ENCODE measurements at places on chromosomes 7 and 10.

DNA sequence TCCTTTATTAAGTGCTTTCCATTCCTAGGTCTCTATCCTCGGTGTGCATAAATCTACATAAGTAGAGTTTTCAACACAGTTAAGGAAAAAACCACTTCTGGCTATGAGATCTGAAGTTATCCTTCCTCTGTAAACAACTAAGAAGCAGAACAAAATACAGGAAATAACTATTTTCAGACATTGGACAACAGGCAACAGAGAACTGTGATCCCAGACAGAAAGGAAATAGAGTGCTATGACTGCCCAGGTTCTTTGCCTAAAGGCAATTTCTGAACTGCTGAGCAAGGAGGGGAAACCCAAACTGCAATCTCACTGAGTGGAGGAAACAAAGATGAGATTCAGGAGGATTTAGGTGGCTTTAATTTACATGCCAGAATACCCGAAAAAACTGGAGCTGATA is 285.4 kb downstream of the SNX13 start:
- DNase-seq, result no peak

- no peak for DNase-seq
Measured at GRCh38 chr10:69056129-69056528, 31.8 kb upstream of the SRGN start.

DNA sequence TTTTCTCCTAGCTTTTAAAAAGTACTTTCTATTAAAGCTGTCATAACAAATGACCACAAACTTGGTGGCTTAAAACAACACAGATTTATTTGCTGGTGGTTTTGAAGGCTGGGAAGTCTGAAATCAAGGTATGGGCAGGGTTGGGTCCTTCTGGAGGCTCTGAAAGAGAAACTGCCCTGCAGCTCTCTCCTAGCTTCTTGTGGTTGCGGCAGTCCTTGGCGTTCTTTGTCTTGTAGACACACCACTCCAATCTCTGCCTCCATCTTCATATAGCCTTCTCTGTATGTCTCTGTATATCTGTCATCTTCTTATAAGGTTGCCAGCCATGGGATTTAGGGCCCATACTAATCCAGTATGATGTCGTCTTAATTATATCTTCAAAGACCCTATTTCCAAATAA is 79.4 kb upstream of the PRR15 start:
- no peak for DNase-seq

- no peak for DNase-seq
Measured at GRCh38 chr7:102096706-102097427, 189.8 kb upstream of the SH2B2 start.

- DNase-seq, result no peak
Measured at GRCh38 chr7:33904681-33905388, 504 bp upstream of the BMPER start.

DNA sequence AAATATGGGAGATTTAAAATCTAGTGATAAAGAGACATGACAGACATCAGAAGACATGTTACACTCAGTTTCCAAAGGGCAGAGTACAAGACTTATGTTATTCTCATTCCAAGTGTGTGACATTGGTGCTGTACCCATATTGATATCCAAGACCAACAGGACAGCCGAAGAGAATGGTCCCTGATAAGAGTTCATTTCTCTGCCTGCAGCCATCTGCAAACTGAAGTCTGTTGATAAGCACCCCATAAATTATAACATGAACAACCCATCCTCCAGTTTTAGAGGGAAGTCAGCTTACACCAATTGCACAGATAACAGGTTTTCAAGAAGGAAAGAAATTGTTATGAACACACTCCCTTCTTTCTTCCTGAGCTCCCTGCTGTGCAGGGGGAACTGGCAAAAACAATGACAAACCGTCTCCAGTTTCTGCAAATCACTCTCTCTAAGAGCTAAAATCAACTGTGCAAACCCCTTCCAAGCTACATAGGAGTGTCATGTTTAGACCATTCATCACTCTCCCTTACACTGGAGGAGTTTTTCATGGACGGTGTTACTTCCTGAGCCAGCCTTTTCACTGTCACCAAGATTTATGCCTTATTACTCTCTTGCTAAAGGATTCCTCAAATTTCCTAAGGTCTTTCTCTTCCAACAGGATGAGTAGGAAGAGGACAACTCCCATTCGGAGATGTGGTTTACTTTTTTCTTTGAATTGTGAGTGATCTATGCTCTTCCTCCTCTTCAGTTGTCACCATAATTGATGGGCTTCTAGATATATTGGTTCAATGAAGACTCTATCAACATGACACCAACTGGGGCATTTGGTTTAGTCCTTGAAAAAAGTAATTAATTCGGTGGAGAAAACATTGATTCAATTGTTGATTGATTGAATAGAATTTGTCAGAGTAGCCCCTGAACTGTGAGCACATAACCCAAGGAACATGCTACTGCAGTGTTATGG is 80.3 kb upstream of the FAM171A1 start:
- DNase-seq, result no peak

DNA sequence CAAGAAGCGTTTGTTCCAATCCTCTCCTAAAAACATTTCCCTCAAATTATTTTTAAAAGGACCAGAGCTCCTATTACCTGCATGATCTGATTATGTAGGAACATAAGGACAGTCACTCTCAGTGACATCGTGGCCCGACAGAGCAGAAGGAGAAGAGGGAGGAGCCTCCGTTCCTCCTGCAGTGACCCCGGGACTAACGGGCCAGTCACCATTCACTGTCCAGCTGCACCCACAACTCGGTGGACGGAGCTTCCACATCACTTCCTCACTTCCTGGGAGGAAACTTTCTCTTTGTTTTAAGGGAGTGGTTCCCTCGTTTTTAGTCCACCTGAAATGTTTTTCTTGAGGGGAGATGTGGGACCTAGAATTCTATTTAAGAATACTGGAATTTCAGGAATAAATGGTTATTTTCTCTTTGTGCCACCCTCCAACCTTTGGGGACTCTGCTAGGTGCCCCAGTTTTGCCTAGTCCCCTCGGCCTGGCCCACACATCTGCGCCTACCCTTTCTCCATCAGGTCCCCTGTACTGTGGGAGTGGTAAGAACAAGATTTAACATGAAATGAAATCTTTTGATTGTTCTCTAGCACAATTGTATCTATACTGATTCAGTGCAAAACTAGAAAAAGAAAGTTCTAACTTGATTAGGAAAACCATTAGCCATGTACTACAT is 173.5 kb upstream of the RNF32 start:
- DNase-seq, result no peak

GRCh38 chr7:27842851-27843250 is 102.9 kb downstream of the TAX1BP1 start:
- no peak for DNase-seq

GRCh38 chr7:133434246-133434865 is 181.5 kb downstream of the EXOC4 start:
- no peak for DNase-seq

DNA sequence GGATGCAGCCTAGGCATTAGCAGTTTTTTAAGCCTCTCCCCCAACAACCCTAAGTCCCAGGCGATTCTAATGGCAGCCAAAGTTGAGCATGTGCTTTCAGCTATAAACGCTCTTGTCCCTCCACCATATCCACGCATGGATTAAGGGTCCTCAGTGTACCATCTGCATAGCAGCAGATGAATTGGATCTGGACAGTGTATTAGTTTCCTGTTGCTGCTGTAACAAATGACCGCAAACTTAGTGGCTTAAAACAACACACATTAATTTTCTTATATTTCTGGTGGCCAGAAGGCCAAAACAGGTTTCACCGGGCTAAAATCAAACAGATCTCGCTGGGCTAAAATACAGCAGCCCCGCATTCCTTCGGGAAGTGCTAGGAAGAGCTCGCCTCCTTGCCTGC is 13.1 kb downstream of the TSPAN33 start:
- no peak for DNase-seq

DNA sequence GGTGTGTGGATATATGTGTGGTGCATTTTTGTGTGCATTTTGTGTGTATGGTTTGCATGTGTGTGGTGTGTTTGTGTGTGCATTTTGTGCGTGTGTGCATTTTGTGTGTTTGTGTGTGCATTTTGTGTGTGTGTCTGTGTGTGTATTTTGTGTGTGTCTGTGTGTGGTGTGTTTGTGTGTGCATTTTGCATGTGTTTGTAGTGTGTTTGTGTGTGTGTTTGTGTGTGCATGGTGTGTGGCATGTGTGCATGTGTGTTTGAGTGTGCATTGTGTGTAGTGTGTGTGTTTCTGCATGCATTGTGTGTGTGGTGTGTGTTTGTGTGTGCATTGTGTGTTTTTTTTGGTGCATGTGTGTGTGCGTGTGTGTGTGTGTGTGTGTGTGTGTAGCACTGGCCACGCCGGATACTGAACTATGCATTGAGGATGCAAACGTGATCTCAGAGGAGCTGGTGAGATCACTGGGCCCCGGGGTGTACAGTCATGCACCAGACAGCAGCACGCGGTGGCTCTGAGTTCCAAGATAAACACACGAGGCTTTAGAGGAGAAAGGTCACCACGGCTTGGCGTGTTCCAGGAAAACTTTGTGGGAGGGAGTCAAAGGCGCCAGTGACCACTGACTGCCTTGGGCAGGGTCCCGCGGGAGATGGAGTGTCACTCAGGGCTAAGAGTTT is 106.6 kb upstream of the SHH start:
- no peak for DNase-seq

- DNase-seq, result no peak
Measured at GRCh38 chr7:157423348-157423747, 86.5 kb downstream of the DNAJB6 start.

DNA sequence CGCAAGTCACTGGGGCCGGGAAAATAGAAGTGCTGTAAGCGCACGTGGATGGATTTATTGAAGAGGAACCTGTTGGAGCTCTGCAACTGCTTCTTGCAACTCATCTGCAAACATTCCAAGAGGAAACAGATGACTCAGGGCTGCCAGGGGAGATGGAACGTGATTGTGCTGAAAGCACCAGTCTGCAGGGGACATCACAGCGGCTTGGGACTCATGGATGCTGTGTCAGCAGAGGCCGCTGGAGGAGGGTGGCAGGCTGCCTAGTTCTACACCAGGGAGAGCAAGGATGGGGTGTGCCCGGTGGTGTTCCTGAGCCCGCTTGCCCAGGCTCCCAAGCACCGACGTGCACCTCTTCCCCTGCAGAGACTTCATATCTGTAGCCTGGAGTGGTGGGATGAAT is 515.7 kb downstream of the TCERG1L start:
- no peak for DNase-seq

GRCh38 chr10:107126512-107127065 is 37.9 kb downstream of the SORCS1 start:
- DNase-seq, result no peak

DNA sequence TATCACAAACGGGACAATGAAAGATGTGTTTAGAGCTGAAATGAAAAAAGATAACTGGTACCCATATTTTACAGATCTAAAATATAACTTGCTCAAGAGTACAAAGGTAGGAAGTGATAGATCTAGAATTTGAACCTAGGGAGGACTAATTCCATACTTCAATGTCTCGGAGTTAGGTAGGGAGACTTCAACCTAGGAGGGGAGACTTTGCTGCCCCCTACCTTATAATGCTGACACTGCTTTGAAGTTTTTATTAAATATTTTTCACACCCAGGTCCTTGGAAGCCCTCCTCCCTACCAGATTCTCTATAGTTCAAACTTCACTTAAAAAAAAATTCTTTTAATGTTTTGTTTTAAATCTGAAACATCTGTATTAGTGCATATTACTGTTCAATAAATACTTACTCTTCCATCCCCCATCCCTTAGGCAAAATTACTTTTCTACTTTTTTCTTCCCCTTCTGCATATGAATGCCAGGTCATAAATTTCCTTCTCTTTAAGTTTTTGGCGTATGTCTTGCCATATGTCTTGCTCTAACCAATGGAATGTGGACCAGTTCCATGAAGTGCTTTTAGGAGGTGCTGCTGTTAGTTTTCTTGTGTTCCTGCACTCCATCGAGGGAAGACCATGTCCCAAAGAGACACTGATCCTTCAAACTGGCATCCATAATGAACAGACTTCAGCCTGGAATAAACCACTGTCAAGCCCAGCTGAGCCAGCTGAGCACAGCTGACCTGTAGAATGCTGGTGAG is 57.8 kb downstream of the MICU1 start:
- no peak for DNase-seq

GRCh38 chr7:78514634-78515033 is 716.1 kb downstream of the PHTF2 start:
- no peak for DNase-seq

DNA sequence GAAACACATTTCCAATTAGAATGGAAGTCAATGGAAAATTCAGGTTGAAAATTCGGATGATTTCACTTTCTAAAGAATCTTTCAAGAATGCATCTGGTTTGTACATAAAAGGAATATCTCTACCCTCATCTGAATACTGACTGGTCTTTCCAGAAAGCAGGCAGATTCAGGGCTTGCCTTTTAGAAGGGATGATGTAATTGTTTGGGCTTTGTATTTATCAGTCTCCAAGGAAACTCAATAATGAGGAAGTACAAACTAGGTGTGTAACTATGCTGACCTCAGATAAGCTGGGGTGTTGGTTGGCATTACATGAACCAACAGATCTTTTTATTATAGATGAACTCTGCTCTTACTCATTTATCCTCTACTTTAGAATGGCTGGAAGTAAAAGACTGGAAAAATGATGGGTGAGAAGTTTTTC is 24.1 kb downstream of the PDLIM1 start:
- no peak for DNase-seq

DNA sequence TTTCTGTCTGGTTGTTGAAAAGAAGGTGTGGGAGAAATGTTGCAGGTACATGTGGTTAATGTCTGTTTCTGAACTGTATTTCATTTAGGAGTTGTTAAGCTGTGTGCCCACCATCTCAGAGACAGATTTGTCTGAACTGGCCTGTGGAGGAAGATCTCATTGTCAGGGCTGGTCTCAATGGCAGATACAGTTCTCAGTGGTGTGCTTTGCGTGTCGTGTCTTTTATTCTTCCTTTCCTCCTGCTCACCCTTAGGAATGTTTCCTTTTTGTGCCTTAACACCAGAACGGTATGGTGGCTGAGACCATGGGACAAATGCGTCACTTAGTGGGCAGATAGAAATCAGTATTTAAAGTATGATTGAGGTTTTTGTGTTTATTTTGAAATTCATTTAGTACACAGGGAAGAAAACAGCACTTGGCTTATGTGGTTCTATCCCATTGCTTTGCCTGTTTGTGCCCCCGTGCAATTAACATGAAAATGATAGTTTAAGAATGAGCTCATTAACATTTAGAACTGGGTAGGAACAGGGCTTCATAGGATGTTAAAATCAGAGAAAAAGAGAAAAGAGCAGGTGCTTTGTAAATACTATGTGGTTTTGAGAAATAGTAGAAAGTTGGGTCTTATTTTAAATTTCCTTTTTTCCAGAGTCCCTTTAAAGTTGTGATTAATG is 112.6 kb downstream of the AUTS2 start:
- no peak for DNase-seq

GRCh38 chr10:110336111-110336721 is 31.5 kb upstream of the SMNDC1 start:
- DNase-seq, result no peak

- no peak for DNase-seq
Measured at GRCh38 chr7:466465-467191, 53.0 kb downstream of the PDGFA start.

- no peak for DNase-seq
Measured at GRCh38 chr10:56028298-56029132, 332.5 kb downstream of the ZWINT start.

All from T-helper 9 cell (primary cell).